HuH-7 (cell line): ENCODE measurements at places on chromosomes 16 and 17.

DNA sequence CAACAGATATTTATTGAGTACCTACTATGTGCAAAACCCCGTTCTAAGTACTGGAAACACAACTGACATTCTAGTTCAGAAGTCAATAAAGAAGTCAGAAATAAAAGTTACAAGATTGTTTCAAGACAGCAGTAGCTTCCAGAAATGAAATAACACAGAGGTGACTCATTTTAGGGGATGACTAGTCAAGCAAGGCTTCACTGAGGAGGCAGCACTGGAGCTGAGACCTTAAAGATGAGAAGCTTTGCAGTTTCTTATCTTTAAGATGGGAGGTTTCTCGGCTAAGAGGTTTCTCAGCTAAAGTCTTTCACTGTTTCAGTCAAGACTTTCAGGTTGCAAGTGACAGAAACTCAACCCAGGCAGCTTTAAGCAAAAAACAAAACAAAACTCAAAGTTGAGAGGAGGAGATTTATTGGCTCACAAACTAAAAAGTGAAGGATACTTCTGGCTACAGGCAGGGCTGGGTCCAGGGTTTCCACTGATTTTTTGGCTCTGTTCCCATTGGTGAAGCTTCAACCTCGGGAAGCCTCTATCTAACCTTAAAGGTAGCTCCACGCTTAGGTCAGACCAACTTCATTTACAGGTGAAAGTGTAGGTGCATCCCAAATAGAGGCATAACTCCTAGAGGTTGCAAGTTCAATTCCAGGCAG lies 7.4 kb upstream of the MMP2 start:
- no peak for DNase-seq

- no peak for DNase-seq
Observed at GRCh38 chr17:83180264-83180995, 101.0 kb downstream of the METRNL start.

DNA sequence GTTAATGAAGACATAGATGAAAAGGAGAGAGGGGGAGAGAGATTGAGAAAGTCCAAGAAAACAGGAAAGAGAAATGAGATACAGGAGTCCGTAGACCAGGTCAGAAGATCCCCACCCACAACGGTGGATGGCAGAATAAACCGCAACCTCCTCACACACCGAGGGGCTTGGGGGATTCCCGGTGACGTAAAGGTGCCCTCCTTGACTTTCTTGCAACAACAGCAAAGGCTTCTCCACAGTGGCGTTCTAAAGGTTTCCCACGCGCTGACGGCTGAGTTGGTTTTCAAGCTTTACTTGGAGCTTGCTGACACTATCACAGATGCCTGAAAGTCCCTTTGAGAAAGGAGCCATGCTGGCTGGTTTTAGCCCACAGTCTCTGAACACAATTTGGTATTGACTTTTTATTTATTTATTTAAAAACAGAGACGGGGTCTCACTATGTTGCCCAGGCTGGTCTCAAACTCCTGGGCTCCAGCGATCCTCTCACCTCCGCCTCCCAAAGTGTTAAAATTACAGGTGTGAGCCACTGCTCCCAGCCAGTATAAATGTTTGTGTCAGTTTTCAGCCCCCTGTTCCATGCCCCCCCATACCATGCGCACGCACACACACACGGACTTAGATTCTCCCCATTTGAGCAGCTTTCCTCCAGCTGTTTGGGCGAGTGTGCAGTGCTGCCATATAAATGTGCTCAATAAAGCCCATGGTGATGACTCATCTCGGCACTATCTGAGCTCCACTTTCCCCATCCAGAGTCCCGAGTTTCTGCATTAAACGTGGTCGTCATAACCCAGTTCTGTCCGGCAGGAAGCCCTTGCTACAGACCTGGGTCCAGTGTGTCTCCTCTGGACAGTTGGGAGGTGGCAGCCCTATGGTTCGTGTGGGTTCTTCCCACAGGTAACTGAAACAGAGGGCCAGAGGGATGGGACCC lies 33.0 kb upstream of the SEC14L1 start:
- DNase-seq = no peak

GRCh38 chr16:67658849-67659674 lies 998 bp downstream of the ACD start:
- no peak for DNase-seq

DNA sequence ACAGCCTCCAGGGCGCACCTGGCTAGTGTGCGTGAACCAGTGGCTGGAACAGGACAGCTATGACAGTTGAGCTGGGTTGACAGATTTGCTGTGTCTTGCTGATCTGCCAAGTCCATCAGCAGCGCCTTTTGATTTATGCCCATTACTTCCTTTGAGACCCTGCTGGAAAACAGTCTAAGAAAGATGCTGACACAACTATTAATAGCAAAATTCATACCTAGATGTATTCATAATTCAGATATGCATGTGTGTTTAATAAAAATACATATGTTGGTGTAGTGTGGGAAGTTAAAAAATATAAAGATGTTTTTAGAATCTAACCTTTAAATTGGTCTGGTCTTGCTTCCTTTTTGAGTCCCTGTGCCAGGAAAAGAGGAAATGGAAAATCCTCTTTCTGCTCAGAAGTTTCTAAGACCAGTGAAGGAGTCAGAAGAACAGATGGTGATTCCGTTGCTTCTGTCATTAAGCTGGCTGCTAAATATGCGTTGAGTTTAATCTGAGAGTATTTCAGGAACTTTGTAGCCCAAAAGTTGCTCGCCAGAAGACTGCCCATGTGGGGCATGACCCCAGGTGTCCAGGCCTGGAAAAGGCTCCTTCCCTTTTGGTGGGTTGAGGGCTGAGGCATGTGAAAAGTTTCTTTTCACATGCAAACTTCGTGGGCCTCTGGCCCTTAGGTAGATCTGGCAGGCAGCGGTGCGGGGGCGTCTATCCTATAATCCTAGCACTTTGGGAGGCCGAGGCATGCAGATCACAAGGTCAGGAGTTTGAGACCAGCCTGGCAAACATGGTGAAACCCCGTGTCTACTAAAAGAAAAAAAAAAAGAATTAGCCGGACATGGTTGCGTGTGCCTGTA lies 40.0 kb upstream of the ENDOV start:
- no peak for DNase-seq

GRCh38 chr17:70922268-70922667 lies 752.9 kb downstream of the KCNJ2 start:
- DNase-seq = no peak

- no peak for DNase-seq
Observed at GRCh38 chr17:53462393-53462811, 360.3 kb upstream of the KIF2B start.

GRCh38 chr17:63624531-63624880 lies 2.3 kb downstream of the MAP3K3 start:
- DNase-seq = no peak

DNA sequence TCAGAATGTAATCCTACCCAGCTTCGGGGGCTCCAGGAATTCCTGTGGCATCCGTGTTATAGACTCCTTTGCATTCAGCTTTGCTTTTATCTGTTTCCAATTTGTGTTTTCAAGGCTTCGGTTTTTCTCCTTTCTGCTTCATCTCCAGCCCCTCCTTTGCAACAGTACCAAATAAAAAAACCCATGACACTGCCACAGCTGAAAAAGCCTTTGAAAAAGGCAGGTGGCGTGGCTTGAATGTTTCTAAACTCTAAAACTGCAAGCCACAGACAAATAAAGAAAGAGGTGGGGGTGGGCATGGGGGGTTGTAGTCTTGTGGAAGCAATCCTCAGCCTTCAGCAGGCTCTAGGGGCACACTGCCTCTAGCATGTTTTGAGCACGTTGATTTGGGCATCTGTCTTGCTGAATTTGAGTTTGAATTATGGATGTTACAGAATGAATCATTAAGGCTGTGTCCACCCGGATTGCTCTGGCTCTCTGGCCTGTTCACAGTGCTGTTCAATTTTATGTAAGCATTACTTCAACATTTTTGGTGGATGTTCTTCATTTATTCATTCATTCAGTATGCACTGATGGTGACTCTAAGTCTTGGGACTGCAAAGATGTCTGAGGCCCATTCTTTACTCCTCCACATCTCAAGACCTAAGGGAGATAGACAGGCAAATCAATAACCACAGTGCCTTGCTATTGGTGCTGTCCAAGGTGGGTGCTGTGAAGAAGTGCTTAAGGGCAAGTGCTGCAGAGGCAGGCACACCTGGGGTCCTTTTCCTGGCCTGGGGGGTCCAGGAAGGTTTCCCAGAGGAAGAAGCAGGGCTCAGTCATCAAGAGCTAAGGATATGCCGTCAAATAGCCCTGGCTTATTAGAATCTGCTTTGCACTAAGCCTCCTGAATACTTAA lies 77.4 kb downstream of the CDH13 start:
- DNase-seq = no peak

- DNase-seq = no peak
Observed at GRCh38 chr17:64091116-64091515, 38.8 kb downstream of the ERN1 start.

DNA sequence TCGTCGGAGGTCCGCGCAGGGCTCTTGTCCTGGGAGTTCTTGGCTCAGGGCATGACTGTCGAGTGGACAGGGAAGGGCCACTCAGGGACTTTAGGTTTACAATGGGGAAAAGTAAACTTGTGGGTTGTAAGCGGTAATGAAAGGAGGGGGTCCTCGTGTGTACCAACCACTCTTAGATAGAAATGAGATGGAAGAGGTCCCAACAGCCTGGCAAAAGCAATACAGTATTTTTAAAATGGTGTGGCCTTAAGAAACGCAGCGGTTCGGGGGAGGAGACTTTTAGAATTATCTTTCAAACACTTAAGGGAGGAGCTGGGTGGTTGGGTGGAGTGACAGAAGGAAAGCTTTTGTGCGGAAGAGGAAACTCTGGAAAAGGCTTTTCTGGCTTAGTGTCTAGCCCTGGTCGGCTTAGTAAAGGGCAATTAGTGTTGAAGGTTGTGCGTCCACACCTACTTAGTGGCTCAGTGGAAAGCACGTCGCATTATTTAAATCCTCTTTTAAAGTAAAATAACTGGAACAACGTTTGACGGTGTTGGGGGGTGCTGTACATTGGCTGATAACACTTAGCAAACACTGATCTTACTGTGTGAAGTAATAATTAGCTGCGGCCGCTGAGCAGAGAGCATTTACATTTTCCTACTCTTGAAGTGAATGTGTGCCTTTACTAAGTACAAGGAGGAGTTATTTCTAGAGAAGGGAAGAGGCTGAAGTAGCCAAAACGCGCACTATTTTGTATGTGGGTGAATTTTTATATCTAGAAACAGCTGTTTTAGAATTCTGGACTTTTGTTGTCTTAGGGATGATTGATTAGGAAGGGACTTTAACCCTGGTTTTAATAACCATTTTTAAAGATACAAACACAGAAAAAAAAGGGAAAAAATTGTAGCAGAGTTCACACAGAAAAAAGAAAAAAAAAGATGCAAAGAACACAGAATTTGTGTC lies 1.0 kb downstream of the WSB1 start:
- peak; percentile 37 for DNase-seq

GRCh38 chr16:75000481-75001081 lies 1.8 kb downstream of the ZNRF1 start:
- no peak for DNase-seq

DNA sequence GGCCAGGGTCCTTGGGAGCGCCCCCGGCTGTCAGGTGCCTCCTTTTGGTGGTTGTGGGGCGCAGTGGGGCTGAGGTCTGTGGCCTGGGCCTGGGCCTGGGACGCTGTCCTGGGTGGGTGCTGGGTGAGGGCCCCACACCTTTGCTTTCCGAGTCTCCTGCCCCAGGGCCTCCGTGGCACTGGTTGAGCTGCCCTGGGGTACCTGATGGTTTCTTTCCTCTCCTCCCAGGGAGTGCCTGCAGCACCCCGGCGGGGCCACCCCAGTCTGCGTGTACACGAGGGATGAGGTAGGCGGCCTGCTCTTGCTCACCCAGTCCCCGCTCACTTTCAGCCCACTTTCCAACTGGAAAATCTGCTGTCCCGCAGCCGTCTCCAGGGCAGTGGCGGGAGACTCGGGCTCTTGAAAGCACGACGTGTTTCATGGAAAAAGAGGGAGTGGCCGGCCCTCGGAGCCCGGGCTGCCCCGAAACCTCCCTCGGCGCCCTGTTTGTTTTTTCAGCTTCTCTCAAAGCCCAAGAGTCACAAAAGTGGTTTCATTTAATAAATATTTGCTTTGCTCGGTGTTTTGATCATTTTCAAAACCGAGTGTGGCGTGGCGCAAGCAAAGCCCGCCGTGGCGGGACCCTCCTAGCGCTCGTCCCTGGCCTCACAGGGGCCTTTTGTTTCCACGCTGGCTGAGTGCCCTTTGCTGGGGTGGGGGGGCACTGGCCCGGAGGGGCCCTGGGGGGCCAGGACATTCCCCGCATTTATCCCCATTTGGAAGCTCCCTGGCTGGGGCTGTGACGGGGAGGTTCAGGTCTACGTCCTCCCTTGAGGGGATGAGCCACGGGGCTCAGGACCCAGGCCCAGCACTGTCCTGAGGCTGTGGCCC lies 17.4 kb downstream of the ASPSCR1 start:
- DNase-seq = no peak

DNA sequence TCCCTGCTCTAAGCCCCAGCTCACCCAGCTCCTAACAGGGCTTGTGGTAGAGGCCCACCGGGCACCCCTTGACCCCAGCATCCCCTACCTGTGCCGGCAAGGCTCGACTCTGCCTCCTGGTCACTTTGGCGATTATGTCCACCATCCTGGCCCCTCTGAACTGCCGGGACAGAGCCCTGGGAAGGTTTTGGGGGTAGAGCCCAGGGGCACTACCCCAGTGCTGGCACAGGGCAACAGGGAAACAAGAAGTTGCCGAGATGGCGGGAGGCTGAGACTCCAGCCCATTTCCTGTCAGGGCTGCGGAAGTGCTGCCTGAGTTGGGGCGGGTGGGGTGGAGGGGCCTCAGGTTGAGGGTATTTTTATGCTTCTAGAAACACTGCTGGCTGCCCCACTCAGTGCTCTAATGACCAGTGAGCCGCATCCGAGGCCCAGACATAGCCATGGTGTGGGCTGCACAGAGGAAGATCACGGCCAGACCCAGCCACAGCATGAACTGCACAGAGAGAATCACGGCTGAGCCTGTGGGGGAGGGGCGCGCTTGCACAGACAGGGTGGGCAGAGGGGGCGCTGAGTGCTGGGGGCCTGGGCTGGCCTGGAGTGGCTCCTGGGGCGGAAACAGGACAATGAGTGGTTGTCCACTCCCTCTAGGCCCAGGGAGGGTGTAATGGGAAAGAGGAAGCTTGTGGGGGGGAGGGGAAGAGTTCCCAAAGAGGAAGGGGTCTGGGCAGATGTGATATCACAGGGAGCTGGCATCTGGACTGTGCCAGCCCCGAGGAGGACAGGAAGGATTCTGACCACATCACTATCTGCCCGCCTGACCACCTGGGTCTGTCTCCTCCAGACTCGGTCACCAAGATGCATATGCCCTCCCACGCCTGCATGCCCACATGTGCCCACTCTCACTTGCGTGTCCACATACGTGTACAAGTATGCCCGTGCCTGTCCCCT lies 22.3 kb downstream of the ARHGAP27 start:
- no peak for DNase-seq

GRCh38 chr16:10751291-10751697 lies 7.7 kb downstream of the NUBP1 start:
- DNase-seq = no peak
